ENCODE measurements at places on chromosomes 7 and 10.

DNA sequence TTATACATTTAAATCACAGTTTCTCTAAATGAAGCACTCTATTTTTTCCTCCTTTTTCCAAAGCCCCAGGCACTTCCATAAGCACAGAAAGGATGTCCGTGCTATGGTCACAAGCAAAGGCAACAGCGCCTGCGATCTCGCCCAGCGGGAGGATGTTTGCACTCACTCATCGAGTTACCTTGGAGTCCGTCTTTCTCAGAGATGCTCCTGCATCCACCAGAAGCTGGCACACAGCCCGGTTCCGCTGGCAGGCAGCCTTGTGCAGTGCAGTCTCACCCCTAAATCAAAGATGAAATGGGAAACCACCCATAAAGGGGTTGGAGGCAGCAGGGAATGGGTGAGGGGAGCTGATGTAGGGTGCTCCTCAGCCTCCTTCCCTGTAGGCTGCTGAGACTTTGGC, 51.9 kb upstream of the PTN start:
- DNase-seq: no peak

- no peak for DNase-seq
Measured at GRCh38 chr7:1142051-1142635, 17.9 kb downstream of the ZFAND2A start.

DNA sequence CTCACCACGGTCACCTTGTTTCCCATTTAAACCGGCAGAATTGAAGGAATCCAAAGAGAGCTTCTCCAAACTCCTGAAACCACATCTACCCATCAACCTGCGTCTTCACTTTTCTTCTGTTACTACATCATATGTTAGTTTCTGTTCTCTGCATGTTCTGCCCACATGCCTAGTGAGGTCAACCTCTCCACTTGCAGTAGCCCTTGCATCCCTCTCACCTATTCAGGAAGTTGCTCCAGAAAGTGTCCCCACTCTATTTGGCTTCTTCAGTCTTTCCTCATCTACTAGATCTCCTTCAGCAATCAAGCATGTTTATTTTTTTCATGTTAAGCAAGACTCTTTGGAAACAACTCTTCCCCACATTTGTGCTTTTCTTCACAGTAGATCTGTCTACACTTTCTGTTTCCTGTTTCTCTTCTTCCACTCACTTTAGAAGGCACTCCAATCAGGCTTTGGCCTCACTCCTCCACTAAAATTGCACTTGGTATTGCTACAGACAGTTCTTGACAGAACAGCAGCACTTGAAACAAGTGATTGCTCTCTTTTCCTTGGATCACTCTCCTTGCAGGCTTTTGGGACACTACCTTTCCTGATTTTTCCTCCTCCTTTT, 7.5 kb downstream of the SAMD9L start:
- DNase-seq: no peak

DNA sequence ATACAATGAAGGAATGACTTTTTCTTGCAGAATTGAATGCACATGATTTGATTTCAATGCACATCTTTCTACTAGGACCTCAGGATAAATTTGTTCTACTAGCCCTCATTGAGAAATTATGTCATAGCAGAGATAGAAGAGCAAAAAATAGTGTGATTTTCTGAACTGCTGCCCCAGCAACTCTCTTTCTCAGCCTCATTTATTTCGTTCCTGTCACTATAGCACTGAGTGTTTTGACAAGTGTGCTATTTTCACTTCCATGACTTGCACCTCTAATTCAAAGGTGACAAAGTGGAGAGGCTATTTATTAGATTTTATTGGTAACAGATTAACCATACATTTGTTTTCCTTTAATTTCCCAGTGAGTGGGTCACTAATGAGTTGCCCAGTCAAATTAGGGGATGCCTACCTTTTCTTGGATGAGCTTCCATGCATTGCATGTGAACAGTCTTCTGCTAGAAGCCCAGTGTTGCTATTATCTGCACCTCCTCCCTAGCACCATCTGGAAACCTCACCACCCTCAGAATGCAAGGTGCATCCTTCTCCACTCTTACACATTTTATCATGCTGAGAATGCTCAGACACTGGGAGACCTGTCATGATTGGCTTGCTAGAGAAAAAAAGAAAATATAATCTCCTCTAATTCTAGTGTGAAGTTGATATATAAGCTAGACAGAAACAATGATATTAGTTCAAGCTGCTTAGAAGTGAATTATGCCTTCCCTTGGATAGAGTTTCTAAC, 119.6 kb upstream of the CTTNBP2 start:
- DNase-seq: no peak

GRCh38 chr7:107147464-107148393, 21.1 kb upstream of the HBP1 start:
- DNase-seq: no peak

DNA sequence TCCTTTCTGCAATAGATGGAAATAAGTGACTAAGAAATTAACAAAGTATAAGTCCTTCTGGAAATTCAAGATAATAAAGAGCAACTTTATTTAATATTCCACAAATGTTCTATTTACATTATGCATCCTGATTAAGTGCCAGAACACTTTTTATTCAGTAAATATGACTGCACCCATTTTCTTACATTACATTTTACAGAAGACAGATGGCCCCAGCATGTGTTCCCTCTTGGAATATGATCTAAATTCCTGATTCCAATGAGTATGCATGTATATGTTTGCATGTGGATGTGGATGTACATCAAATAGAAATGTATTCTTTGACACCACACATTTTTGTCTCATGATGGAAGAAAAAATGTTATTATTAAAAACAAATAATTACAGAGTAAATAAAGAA, 628.7 kb upstream of the SEMA3D start:
- DNase-seq: no peak

DNA sequence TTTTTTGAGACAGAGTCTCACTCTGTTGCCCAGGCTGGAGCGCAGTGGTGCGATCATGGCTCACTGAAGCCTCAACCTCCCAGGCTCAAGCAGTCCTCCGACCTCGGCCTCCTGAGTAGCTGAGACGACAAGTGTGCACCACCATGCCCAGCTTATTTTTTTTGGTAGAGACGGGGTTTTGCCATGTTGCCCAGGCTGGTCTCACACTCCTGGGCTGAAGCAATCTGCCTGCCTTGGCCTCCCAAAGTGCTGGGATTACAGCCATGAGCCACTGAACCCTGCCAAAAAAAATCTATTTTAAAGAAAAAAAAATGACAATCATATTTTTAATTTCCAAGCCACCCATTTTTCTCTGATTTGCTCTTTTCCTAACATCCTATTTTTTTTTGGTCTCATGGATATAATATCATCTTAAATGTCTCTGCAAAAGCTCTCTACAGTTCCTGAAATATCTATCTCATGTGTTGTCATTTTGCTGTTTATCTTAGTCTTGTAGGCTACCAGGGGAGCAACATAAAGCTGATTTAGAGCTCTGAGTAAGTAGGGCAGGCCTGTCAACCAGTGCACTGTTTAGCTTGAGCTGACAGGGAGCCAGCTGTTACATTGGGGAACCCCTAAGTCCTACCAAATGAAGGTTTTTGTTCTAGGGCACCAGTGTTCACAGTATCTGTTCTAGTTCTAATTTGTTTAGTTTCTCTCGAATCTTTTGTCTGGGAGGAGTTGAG, 29.9 kb upstream of the HBP1 start:
- DNase-seq: no peak

- no peak for DNase-seq
Measured at GRCh38 chr10:101008823-101009423, 9.3 kb downstream of the LZTS2 start.

DNA sequence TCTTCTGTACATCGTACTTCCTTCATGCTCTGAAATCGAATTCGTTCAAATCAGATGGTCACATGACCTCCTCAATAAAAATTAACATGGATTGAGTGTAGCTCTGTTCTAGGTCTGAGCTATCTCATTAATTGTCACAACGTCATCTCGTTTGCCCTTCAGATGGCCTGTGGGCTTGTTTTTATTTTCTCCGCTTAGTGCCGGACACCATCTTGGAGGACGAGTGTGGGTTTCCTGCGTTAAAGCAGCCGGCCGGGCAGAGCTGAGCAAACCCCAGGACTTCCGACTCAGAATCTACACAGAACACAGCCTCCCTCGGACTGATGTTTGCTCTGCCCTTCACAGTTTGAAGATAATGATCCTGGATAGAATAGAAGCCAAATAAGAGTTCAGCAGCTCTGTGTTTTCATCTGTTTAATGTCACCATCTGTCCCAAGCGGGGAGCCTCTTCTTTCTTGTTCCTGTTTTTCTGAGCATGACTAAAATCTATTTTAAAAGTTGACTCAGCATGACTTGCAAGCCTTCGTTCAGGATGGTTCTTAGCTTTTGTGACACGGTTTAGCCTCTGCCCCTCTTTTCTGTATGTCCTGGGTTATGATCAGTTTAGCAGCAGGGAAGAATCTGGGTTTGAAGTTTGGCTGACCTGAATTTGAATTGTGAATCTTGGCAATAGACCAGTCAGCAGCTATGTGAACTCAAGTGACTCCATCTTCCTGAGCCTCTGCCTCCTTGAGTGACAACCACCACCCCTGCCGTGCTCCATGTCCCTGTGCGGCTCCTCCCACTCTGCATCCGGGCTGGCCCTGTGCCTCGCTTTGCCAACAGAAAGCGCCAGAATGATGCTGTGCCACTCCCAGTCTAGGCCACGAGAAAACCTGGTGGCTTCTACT, 30.6 kb upstream of the GALNTL5 start:
- DNase-seq: no peak

DNA sequence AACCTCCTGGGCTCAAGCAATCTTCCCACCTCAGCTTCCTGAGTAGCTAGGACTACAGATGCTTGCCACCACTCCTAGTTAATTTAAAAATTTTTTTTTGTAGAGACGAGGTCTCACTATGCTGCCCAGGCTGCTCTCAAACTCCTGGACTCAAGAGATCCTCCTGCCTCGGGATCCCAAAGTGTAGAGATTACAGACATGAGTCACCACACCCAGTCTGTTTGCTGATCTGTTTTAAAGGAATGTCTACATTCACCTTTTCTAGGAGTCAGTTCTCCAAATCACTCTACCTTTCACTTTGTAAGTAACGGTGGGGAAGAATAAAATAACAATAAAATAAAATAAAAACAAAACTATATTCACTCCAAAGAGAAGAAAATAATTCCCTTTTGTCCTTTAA, 86.6 kb upstream of the AGBL3 start:
- DNase-seq: no peak

DNA sequence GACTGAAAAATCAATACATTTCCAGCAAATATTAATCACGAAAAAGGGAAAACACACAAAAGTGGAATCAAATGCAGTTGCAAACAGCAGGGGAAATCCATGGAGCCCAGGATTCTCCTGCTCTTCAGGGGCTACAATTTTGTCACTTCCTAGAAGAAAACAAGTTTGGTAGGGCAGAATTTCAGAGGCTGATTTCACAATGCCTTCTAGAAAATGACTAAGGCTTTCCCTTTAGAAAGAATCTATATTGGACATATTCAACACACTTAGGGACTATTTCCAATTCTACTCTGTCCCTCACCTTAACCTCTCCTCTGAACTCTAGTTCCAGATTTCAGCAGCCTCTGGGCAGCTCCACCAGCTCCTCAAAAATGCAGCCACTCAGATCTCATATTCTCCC, 111.3 kb downstream of the HECTD2 start:
- DNase-seq: no peak

- no peak for DNase-seq
Measured at GRCh38 chr10:122435212-122435827, 19.1 kb upstream of the ARMS2 start.

GRCh38 chr10:55410415-55410885, 609.4 kb upstream of the PCDH15 start:
- no peak for DNase-seq

GRCh38 chr10:132849546-132850031, 63.6 kb upstream of the NKX6-2 start:
- DNase-seq: no peak

Data from activated CD4-positive, alpha-beta T cell treated with anti-CD3 and anti-CD28 coated beads for 24 hours (primary cell).